ENCODE measurements at places on chromosomes 7 and 10. TPM values are rescaled to one million over a fixed set of nuclear protein-coding genes. Genes with fewer than 3 reads are reported as not detected.

TMEM130 gene
- total RNA-seq: 1.3 TPM

GSTO2 gene
- total RNA-seq: 1.9 TPM

IGF2BP3 gene
- 9.1 TPM for total RNA-seq

ABCB1 gene
- total RNA-seq: 0.97 TPM

CPED1 gene
- total RNA-seq: 95.9 TPM

MINDY4 gene
- total RNA-seq: 11.0 TPM

FAM237B gene
- not detected for total RNA-seq

SHH gene
- not detected for total RNA-seq

MBL2 gene
- not detected for total RNA-seq

OPALIN gene
- total RNA-seq: not detected

ZNF248 gene
- 11.3 TPM for total RNA-seq

SFTPD gene
- total RNA-seq: not detected

ENTPD1 gene
- 0.86 TPM for total RNA-seq

MSMB gene
- total RNA-seq: not detected

FANK1 gene
- total RNA-seq: 2.9 TPM

PRKCQ gene
- total RNA-seq: under 0.01 TPM

SRI gene
- 81.2 TPM for total RNA-seq

SLC39A12 gene
- not detected for total RNA-seq

DTX2 gene
- 5.2 TPM for total RNA-seq

GPR37 gene
- total RNA-seq: 5.6 TPM

PNLIPRP2 gene
- total RNA-seq: not detected

SSBP1 gene
- total RNA-seq: 111 TPM

KAZALD1 gene
- total RNA-seq: 9.1 TPM

GRID2IP gene
- not detected for total RNA-seq

KIFBP gene
- total RNA-seq: 42.5 TPM

FEZF1 gene
- total RNA-seq: not detected

LRRC61 gene
- total RNA-seq: 6.8 TPM

PLXNA4 gene
- under 0.01 TPM for total RNA-seq

EVX1 gene
- not detected for total RNA-seq

LRGUK gene
- 0.32 TPM for total RNA-seq

HOXA9 gene
- total RNA-seq: 17.1 TPM

CRPPA gene
- total RNA-seq: 1.6 TPM

MYO1G gene
- total RNA-seq: under 0.01 TPM

EBF3 gene
- 6.0 TPM for total RNA-seq

TMEM176A gene
- not detected for total RNA-seq

Data from fibroblast of villous mesenchyme (primary cell).